Natural killer cell (primary cell): ENCODE measurements at places on chromosomes 13 and 19. TPM values are rescaled to one million over a fixed set of nuclear protein-coding genes. Genes with fewer than 3 reads are reported as not detected.

Gene PSG3
- total RNA-seq: not detected

Gene ZIC5
- not detected for total RNA-seq

Gene MYH14
- total RNA-seq: not detected

Gene LAIR2
- 44.1 TPM for total RNA-seq

Gene ZNF83
- 114 TPM for total RNA-seq

Gene SULT2B1
- not detected for total RNA-seq

Gene RASGRP4
- total RNA-seq: 9.3 TPM

- no peak for DNase-seq
These were observed 463 bp upstream of the POMP start for GRCh38 chr13:28658539-28658795.

DNA sequence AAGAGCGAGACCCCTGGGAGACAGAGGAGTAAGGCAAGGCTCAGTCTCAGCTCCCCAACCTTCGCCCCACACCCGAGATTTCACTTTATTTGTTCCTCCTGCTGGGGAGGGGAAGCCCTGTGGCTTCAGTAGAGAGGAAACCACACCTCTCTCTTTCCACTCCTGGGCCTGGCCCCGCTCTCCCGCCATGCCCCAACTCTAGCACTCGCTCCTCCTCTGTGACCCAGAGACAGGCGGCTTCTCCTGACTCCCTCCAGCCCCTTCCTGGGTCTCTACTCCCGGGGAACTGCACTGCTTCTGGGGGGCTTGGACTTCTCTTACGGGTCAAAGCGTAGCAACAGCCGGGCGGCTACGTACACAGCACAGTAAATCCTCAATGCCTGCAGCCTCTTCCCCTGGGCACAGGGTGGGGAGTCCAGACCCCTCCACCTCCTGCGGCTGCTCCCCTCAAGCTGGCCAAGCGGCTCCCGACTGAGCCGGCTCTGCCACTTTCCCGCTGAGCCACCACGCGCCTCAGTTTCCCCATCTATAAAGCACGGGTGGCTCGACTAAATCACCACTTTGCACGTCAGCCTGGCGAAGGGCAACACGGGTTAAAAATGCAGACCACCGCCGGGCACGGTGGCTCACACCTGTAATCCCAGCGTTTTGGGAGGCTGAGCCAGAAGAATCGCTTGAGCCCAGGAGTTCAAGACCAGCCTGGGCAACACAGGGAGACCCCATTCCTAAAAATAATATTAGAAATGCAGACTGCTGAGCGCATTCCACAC, 1.4 kb downstream of the RNF126 start:
- peak; percentile 85 for DNase-seq

- no peak for DNase-seq
These were observed 5.9 kb upstream of the GPR32 start for GRCh38 chr19:50764409-50764808.

DNA sequence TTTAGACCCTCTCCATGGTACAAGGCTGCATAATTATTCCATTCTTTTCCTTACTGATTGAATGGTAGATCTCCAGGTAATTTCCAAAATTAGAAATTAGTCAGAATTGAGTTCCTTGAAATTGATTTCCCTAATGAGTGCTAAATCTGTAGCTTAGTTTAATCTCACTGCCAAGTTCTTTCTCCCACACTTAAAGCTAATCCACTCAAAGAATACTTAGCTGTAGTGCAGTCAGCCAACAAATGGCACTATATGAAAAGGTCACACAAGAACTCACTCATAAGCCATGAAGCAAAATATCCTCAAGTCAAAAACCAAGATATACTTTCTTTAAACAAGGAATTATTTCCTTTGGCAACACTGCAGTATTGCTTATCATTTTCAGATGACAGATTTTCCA, 62.0 kb downstream of the XPO4 start:
- DNase-seq: no peak

DNA sequence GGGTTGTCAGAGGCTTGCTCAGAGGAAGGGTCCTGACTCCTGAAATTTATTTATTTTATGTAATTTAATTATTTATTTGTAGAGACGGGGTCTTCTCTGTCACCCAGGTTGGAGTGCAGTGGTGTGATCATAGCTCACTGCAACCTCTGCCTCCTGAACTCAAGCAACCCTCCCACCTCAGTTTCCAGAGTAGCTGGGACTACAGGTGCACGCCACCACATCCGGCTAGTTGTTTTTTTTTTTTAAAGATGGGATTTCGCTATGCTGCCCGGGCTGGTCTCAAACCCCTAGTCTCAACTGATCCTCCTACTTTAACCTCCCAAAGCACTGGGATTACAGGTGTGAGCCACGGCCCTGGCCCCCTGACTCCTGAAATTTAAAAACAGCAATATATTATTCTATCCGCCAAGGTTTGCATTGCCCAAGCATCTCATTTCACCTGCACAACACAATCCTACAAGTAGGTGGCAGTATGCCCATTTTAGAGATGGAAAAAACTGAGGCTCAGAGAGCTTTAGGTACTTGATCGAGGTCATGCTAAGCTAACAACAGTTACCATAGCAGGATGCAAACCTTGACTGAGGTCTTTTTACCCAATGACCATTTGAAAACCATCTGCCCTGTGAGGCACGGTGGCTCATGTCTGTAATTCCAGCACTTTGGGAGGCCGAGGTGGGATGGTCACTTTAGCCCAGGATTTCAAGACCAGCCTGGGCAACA, 18.1 kb downstream of the ARHGEF18 start:
- no peak for DNase-seq

DNA sequence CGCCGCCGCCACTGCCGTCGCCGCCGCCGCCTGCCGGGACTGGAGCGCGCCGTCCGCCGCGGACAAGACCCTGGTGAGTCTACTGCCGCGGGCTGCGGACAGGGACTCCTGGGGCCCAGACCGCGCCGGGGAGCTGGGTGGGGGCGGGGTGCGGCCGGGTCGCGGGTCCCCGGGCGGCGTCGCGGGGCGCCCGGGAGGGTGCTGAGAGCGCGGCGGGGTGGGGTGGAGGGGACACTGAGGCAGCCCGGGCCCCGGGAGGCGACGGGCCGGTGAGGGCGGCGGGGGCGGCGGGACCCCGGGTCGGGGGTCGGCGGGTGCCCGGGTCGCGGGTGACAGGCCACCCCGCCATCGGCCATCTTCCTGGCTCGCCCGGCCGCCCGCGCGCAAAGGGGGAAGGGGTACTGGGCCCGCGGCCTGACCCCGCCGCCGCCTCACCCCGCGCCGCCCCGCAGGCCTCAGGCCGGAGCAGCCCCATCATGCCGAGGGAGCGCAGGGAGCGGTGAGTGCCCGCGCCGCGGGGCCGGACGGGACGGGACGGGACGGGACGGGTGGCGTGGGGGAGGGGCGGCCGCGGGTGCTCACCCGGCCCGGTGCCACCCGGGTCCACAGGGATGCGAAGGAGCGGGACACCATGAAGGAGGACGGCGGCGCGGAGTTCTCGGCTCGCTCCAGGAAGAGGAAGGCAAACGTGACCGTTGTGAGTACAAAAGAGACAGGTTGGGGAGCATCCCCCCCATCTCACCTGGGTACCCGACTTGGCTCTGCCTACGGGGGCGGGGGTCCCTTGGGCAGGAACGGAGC, 489 bp downstream of the CCNE1 start:
- DNase-seq: peak; percentile 32

DNA sequence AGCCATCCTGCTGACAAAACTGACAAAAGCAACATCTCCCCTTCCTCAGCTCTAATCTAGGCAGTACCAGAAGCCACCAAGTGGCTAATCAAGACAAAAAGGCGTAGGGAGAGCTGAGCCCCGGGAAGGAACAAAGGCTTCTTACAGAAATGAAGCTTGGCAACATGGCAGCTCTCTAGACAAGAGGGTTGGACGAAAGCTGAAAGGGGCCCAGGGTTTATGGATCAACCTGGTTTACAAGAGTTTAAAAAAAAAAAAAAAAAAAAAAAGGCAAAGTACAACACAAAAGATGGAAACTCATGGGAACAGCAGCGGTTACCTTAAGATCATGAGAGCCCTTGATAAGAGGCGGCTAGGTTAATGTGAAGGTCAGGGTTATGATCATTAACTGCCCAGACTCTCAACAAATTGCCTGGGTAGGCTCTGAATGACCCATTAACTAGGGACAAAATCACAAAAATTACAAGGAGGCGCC, 14.0 kb downstream of the ZC3H4 start:
- DNase-seq: no peak

GRCh38 chr19:56508290-56508778, 679 bp downstream of the ZNF471 start:
- DNase-seq: no peak

GRCh38 chr19:9620842-9621155, 233 bp downstream of the ZNF561 start:
- DNase-seq: no peak

DNA sequence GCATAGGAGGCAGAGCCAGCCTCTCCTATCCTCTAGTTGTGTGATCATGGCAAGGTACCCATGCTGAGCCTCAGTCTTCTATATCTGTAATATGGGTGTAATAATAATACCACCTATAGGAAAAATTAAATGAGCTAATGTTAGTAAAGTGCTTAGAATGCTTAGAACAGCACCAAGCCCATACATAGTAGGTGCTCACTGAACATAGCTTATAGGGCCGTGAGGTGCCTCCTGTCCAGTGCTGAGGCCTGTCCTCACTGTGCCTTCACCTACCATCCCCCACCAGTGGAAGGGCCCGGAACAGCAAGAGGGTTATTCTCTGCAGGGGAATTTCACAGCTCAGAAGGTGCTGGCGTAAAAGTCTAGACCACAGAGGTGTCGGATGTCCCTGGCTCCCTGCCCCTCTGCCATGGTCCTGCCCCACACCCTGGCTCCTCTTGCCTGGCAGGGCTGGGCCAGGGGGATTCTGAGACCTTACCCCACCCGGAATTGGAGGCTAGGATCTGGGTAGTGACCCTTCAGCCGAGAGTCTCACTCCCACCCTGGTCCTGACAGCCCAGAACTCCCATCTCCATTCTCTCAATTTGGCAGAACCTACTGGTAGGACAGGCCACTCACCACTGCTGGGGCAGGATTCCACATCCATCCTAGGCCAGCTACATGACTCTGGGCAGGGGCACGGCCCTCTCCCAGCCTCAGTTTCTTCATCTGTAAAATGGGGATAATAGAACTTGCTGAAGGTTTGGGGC, 2.2 kb upstream of the SCN1B start:
- no peak for DNase-seq

GRCh38 chr13:108957369-108958012, 328.1 kb downstream of the MYO16 start:
- DNase-seq: no peak

DNA sequence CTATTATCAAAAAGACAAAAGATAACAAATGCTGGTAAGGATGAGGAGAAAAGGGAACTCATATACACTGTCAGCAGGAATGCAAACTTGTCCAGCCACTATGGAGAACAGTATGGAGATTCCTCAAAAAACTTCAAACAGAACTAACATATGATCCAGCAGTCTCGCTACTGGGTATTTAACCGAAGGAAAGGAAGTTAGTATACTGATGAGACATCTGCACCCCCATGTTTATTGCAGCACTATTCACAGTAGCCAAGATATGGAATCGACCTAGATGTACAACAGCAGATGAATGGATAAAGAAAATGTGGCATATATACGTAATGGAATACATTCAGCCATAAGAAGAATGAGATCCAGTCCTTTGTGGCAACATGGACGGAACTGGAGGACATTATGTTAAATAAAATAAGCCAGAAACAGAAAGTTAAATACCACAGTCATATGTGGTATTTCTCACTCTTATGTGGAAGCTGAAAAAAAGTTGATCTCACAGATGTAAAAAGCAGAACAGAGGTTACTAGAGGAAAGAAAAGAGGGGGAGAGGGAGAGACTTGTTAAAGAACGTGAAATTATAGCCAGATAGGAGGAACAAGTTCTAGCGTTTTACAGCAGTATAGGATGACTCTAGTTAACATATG, 83.2 kb downstream of the RUBCNL start:
- no peak for DNase-seq

GRCh38 chr13:34914416-34914815, 27.7 kb upstream of the NBEA start:
- no peak for DNase-seq

- no peak for DNase-seq
These were observed 432.2 kb downstream of the OLFM4 start for GRCh38 chr13:53460796-53461195.

DNA sequence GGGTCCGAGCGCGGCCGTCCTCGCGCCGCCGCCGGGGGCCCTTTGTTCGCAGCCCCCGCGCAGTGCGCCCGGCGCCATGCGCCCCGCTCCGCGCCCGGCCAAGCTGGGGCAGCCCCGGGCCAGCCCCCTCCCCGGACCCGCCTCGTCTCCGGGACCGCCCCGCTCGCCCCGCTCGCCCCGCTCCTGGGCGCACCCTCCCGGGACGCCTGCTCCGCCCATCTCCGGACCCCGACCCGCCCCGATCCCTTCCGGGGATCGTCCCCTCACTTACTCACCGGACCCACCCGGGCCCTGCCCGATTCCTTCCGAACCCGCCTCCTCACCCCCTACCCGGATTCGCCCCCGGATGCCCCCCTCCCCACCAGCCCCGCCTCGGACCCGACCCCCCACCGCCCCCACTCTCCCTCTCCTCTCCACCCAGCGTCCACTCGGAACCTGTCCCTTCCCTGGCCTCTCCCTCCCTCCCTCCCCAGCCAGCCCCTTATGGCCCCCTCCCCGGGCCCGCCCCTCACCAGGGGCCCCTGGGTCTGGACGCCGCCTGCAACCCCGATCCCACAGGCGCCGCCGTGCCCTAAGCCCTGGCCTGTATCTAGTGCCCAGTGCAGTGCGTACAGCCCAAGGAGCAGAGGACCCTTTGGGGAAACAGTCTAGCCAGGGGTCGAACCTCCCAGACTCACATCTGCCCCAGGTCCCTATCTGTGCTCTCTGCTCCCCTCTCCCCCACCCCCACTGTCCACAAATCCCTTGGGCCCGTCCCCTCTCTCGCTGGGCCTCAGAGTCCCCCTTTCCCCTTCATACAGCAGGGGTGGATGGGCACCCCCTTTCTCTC, at the start of gene CPAMD8:
Gene CPAMD8 (minus strand): TSS at position 105 of the 829 bp plus-strand sequence. CDS start 168 bp downstream, outside the sequence.
- DNase-seq: no peak

DNA sequence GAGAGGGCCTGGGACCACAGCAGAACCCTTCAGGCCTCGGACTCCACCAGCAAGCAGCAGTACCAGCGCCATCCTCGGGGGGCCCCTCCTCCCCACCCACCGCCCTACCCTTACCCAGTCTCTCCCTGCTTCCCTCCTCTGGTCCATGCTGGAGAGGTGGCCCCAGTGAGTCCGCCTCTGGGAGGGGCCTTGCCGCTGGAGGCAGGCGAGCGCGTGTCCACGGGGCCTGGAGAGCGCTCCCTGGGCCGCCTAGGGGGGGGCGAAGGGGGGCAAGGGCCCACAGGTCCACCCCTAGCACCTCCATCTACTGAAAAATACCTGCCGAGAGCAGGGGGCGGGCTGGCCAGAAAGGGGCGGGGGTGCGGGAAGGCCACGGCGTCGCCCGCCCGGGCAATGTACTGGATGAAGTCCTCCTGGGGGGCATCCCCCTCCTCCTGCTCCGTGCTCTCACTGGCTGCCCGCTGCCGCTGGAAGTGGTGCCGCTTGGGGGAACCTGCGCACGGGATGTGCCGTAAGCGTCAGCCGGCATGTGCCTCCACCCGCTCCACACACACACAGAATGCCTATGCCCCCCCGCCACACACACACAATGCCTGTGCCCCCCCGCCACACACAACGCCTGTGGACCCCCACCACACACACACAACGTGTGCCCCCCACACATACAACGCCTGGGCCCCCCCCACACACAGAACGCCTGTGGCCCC, 6.9 kb downstream of the CBARP start:
- DNase-seq: no peak

GRCh38 chr19:18531485-18531884, 9.6 kb upstream of the ELL start:
- DNase-seq: no peak
